HL-60 (cell line): ENCODE measurements at places on chromosomes 2 and 18.

DNA sequence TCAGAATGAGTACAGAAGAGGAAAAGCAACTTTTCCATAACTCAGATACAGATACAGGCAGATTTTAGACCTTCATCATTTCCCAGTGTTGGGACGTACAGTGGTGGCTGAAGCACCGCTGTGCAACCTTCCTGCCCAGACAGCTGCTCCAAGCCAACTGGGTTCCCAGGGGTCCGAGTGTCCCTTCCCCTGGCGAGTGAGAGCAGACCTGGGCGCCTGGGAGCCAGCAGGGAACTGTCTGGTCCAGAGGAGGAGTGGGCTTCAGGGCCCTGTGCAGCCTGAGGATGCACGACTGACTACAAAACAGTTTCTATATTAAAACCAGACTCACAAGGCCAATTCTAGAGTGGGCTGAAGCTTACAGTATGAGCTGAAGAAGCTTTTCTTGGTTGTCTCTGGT lies 11.1 kb upstream of the OR6B2 start:
- DNase-seq, result no peak

GRCh38 chr18:23784832-23785245 lies 95.6 kb downstream of the LAMA3 start:
- no peak for DNase-seq

- DNase-seq, result no peak
Measured at GRCh38 chr2:199926806-199927205, 15.7 kb downstream of the C2orf69 start.

- DNase-seq, result peak; percentile 92
Measured at GRCh38 chr18:74498712-74499627, 2.8 kb downstream of the CNDP2 start.

GRCh38 chr2:231709636-231709980 lies 1.3 kb downstream of the PTMA start:
- no peak for DNase-seq

DNA sequence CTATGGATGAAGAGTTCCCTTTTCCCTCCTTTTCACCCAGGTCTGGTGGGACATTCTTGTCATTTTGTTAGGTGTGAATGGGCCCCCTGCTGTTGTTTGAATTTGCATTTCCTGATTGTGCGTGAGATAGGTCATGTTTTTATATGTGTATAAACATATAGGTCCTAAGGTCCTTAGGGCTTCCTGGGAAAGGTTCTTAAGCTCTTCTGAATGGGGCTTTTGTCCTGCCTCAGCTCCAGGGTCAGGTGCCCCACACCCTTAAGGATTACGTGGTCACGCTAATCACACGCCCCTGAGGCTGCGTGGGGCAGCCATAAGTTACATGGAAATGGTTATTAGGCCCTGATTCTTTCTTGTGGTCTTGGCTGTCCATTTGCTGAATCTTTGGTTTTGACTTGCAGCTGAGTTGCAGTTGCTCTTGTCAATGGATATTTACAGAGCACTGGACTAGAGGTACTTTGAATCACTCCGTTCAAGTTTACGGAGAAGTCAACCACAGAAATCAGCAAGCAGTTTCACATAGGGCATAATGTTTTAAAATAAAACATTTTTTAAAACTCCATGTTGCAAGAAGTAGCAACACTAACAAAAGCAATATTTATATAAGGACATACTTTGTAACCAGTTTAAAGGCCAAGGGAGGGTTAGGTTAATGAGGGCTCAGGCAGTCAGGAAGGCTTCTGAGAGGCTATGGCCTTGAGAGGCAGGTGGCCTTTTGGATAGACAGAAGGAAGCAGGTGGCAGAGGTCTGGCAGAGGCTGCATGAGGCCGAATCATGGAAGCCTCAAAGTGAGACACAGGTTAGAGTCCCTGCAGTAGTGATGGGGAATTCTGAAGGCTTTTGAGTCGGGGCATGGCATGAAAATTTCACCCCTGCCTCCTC lies 24.2 kb downstream of the LIPG start:
- DNase-seq, result no peak

DNA sequence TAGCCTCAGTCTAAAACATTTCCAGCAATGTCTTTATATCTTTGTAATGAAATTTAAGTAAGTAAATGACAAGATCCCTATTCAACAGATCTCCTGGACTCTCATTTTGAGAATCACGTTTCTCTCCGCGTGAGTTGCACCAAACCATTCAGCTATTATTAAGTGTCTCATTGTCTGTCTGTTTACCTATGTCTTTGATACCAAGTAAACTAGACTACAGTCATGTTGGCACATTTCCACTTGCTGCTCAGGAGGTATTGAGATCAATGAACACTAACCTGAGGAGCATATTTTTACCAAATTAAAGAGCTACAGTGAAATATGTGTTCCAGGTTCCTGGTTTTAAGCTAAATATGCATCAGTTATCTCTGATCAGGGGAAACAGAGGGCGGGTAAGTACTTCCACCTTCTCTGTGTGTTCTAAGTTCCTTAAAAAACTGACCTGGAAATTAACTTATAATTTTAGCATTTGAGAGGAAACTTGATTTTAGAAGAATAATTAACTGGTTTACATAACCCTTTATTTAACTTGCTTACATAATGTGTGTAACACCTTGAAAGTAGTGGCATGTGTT lies 125.8 kb downstream of the OSBPL6 start:
- no peak for DNase-seq

- DNase-seq, result no peak
Measured at GRCh38 chr2:51387235-51387634, 355.3 kb upstream of the NRXN1 start.

GRCh38 chr2:1681323-1682180 lies 62.8 kb downstream of the PXDN start:
- no peak for DNase-seq
